ENCODE measurements at places on chromosomes 2 and 18. TPM values are rescaled to one million over a fixed set of nuclear protein-coding genes. Genes with fewer than 3 reads are reported as not detected.

TDRD15 gene
- total RNA-seq, result not detected

GALNT3 gene
- total RNA-seq, result 23.7 TPM

EMILIN1 gene
- total RNA-seq, result 1.1 TPM

ANAPC1 gene
- 80.6 TPM for total RNA-seq

PRSS56 gene
- total RNA-seq, result not detected

SERPINB12 gene
- not detected for total RNA-seq

WBP1 gene
- total RNA-seq, result 47.6 TPM

FBXO36 gene
- 0.52 TPM for total RNA-seq

FBXO15 gene
- total RNA-seq, result 0.41 TPM
